ENCODE measurements at places on chromosomes 16 and 17.

- no peak for DNase-seq
These were observed 5.3 kb upstream of the PPM1D start for GRCh38 chr17:60594734-60595133.

- no peak for DNase-seq
These were observed 250.0 kb downstream of the KATNIP start for GRCh38 chr16:27799896-27800295.

- DNase-seq: no peak
These were observed 191.4 kb downstream of the ZNF423 start for GRCh38 chr16:49664221-49665215.

GRCh38 chr16:70720425-70721201 lies 34.8 kb upstream of the MTSS2 start:
- DNase-seq: no peak

DNA sequence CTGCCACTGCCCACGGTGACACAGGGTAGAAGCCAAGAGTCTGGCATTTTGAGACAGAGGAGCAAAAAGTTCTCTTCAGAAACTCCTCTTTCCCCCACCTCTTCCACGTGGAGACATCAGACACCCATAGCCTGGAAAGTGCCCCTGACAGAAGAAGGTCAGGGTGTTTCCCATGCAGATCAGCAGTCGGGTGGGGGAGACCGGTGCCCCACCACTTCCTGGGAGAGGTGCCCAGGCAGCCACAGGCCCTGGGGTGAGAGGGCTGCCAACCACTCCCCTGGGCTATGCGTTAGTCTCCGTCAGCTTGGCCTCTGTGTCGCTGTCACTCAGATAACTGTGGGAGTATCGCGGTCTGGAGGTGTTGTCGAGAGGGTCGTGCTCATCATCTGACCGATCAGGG lies 31.5 kb downstream of the PIPOX start:
- no peak for DNase-seq

GRCh38 chr16:83315271-83315670 lies 492.5 kb upstream of the HSBP1 start:
- DNase-seq: no peak

GRCh38 chr17:74804683-74805082 lies 28.5 kb upstream of the NAT9 start:
- DNase-seq: no peak

- DNase-seq: no peak
These were observed 21.3 kb downstream of the CHD9NB start for GRCh38 chr16:53031323-53031942.

DNA sequence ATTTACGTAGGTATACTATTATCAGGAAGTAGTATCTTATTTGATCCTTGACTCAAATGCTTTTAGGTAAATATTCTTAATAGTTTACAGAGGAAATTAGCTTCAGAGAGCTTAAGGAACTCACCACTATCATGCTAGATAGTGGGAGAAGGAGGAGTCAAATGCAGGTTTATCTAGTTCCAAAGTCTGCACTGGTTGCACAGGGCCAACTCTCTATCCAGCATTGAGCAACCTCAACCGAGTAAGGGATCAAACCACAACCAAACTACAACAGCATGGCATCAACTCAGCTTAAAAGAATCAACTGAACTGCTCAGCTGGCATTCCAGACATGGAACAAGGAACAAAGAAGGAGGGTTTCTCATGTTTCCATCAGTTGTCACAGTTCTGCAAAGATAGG lies 306.0 kb downstream of the MAF start:
- no peak for DNase-seq

DNA sequence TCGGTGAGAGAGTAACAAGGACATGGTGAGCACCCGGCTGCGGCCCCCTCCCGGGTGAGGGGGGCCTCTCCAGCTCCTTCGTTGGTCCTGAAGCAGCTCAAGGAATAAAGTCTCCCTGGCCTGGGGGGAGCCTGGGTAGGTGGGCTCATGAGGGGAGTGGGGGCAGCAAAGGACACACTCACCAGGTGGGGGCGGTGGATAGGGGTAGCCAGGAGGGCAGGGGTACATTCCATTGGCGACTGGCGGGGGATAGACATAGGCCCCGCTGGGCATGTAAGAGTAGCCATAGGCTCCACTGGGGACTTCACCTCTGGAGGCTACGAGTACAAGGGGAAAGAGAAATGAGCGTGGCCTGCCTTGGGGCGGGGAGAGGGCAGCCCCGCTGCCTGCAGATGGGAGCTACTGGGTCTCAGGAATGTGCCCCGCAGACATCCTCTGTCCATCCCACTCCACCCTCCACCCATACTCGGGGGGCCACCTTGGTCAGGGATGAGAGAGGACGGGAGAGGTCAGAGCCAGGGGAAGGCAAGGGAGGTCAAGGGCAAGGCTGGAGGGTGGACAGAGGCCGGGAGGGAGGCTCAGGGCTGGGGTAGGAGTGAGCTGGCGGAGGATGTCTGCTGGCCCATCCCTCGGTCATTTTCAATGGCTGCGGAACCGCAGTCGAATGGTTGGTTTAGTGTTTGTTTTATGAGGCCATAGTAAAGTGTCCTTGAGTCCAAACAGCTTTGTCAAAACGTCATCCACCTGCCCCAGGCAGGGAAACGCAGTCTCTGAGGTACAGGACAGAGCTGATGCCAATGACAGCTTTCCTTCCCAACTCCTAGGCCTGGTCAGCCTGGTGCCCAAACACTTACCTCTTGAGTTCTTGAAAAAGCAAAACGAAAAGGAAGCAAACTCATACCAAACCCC lies 3.7 kb upstream of the UNC13D start:
- DNase-seq: no peak

- DNase-seq: no peak
These were observed 17.0 kb downstream of the ENPP7 start for GRCh38 chr17:79747508-79748294.

GRCh38 chr16:79077346-79077745 lies 523.2 kb downstream of the MAF start:
- no peak for DNase-seq

DNA sequence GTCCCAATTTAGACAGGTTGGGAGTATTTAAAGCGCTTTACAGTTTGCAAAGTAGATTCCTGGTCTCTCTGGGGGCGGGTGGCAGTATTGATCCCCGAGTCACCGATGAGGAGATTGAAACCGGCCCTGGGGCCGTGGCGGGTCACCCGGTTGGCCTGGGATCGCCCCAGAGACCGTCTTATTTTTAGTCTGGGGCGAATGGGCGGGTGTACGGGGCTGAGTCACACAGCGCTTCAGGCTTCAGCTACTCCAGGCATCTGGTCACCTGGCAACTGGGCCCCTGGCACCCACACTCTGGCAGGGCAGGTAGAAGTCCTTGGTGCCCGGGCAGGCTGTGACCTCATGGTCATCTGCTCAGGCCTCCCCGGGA lies 669 bp downstream of the MIEF2 start:
- DNase-seq: peak; percentile 70

DNA sequence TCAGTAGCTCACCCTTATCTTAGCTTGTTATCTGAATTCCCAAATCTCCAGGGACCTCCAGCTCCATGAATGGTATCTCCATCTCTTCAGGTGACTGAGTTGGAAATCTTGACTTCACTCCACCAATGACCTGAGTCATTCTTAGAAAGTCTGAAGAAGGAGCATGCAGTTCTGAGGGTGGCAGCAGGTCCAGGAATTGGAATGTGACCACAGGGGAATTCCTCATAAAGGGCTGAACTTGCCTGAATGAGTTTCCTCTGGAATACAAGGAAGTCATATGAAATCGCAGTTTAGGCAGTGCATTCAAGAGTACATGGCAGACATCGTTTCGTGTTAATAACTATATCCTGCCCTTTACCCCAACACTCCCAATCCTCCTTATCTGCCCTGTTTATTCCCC lies 12.5 kb upstream of the PYY start:
- DNase-seq: no peak

- no peak for DNase-seq
These were observed 110.7 kb downstream of the SOCS1 start for GRCh38 chr16:11145173-11145818.

GRCh38 chr17:76293106-76293505 lies 15.0 kb downstream of the QRICH2 start:
- DNase-seq: no peak

- DNase-seq: peak; percentile 25
These were observed 230.3 kb downstream of the MRTFB start for GRCh38 chr16:14301169-14302030.

DNA sequence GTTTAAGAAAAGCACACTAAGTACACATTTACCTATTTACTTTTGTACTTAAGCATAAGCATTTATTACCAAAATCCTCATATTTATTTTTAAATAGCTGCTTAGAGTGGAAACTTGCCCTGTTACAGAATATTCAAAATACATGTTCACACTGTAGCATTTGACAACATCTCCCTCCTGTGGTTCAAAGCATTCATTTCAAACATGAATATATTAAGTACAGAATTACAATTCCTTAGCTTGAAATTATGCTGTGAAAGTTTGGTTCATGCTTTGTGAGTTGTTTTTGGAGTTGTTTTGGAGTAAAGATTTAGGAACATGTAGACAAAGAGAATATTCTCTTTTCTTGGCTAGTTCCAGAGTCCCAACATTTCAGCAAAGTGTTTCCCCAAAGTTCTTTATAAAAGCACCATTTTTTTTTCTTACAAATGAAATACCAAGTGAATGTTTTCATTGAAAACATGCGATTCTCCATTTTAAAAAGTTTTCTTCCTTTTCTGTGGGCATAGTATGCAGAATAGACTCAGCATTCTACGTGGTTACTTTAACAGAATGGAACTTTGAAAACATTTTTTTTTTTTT lies 33.2 kb downstream of the TUBD1 start:
- no peak for DNase-seq

Measured in activated T-cell treated with anti-CD3 and anti-CD28 coated beads, Interleukin-2, amount 50 U/mL, for 48 hours (primary cell).